ENCODE measurements at places on chromosomes 2 and 18. TPM values are rescaled to one million over a fixed set of nuclear protein-coding genes. Genes with fewer than 3 reads are reported as not detected.

EN1 gene
- total RNA-seq: not detected

HTR2B gene
- 3.9 TPM for total RNA-seq

- DNase-seq: no peak
- H3K4me1 ChIP-seq: peaks cover 19% of the 10 kb centered on the region
- peak overlapping the region; percentile 99 for H3K4me3 ChIP-seq
- no peaks in the 10 kb centered on the region for H3K27me3 ChIP-seq
Observed at GRCh38 chr2:24971286-24971535, 544 bp downstream of the DNAJC27 start.

DNA sequence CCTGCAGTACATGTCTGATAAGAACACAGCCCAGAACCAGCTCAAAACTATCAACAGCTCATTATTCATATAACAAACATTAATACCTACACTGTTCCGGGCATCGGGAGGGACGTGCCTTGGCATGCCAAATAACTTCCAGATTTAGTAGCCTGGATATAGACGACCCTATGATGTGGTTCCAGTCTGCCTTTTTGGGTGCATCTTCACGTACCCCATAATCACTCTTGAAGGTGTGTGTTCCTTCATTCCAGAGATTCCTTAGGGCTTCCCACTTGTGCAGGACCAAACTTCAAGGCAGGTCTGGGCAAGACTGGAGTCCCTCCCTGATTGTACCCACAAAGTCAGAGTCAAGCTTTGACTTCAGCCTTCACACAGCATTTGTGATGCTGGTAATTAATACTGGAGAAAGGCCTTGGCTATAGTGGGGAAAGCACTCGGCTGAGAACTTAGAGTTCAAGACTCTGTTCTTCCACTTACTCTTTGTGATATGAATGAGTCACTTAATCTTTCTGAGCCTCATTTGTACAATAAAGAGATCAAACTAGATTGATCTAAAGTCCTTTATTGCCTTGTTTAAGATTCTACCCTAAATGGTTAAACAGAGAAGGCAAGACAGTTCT lies 27.7 kb upstream of the SPATS2L start:
- H3K27ac ChIP-seq: no peak overlapping the region
- no peaks in the 10 kb centered on the region for H3K27me3 ChIP-seq
- peaks cover 13% of the 10 kb centered on the region for H3K4me1 ChIP-seq
- H3K36me3 ChIP-seq: no peaks in the 10 kb centered on the region
- DNase-seq: no peak
- H3K4me3 ChIP-seq: no peak overlapping the region

DNA sequence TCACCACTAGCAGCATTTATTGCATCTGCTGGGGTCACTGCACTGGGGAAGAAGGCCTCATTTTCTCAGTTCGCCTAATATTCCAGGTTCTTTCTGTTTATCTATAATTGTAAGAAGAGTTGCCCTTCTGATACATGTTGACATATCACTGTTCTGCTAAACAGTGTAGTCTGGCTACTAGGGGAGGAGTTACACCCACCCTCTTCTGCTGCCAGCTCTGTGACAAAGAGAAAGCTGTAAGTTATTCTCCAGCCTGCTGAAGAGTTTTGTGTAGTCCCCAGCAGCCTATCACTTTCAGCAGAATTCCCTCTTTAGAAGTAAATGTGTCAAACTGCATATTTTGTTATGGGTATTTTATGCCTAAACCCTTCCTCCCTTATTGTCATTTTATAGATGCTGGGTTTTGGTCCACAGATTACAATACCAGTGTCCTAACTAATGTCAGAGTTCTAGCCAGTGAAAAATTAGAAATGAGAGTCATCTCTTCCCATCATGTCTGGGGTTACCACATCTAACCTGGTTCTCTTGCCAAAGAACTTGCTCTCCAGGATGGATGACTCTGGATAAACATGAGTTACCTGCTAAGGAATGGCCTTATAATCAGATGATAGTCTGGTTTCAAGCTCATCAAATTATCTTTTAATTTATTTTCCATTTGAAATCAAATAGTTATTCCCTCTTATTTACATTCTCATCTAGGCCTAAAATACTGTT lies 5.6 kb upstream of the MBOAT2 start:
- no peak overlapping the region for H3K4me3 ChIP-seq
- H3K4me1 ChIP-seq: peaks cover 46% of the 10 kb centered on the region
- H3K27ac ChIP-seq: no peak overlapping the region
- DNase-seq: no peak
- peaks cover 3% of the 10 kb centered on the region for H3K36me3 ChIP-seq
